ENCODE measurements at places on chromosomes 5 and 9. TPM values are rescaled to one million over a fixed set of nuclear protein-coding genes. Genes with fewer than 3 reads are reported as not detected.

GRCh38 chr9:83410701-83411100, 127.5 kb downstream of the FRMD3 start:
- H3K36me3 ChIP-seq = no peaks in the 10 kb centered on the region
- H3K27ac ChIP-seq = no peak overlapping the region
- no peaks in the 10 kb centered on the region for H3K4me1 ChIP-seq
- no peak overlapping the region for H3K4me3 ChIP-seq
- no peak for DNase-seq

DNA sequence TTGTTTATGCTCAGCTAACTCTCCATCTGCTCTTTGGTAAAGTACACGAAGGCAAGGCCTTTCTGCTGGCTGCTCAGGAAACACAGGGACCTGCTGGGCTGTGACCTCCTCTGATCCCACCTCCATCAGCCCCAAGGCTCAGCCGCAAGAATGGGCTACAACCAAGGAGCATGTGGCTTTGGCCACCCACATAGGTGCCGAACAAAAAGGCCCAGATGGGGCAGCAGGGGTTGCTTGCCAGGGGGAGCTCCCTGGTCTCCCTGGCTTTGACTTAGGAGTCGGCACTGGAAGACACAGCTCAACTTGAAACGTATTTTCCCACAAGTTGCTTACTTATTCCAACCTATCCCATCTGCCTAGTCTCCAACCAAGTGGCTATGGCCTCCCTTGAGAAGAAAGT, 461.1 kb downstream of the ICE1 start:
- no peak overlapping the region for H3K27ac ChIP-seq
- H3K27me3 ChIP-seq = no peaks in the 10 kb centered on the region
- no peaks in the 10 kb centered on the region for H3K4me1 ChIP-seq
- no peak overlapping the region for H3K4me3 ChIP-seq

GRCh38 chr5:25295067-25295466, 650.3 kb upstream of the CDH10 start:
- no peak for DNase-seq
- H3K27me3 ChIP-seq = no peaks in the 10 kb centered on the region
- no peak overlapping the region for H3K27ac ChIP-seq
- no peaks in the 10 kb centered on the region for H3K36me3 ChIP-seq

PHF19 gene
- 17.8 TPM for polyA plus RNA-seq

All from CD4-positive, alpha-beta memory T cell (primary cell).